ENCODE measurements at places on chromosomes 6 and 20. TPM values are rescaled to one million over a fixed set of nuclear protein-coding genes. Genes with fewer than 3 reads are reported as not detected.

The BMP6 gene
- 2.3 TPM for total RNA-seq

The PSMB8 gene
- total RNA-seq = 68.0 TPM

The MUCL3 gene
- not detected for total RNA-seq

The MAS1 gene
- not detected for total RNA-seq

The RPS6KA2 gene
- total RNA-seq = 122 TPM

The MYLK4 gene
- total RNA-seq = 3.2 TPM

The C6orf163 gene
- total RNA-seq = 0.09 TPM

The SRSF3 gene
- total RNA-seq = 175 TPM

The RAET1L gene
- not detected for total RNA-seq

The CCN6 gene
- not detected for total RNA-seq

The MICB gene
- total RNA-seq = 12.6 TPM

The ZNF311 gene
- total RNA-seq = 1.8 TPM

The SLC17A3 gene
- not detected for total RNA-seq

The TAGAP gene
- total RNA-seq = not detected

The BPIFB4 gene
- total RNA-seq = not detected

The LIN28B gene
- not detected for total RNA-seq

The CAP2 gene
- total RNA-seq = 20.9 TPM

The TINAG gene
- total RNA-seq = not detected

The SGK2 gene
- total RNA-seq = not detected

The BEND6 gene
- total RNA-seq = 11.7 TPM

The C6orf58 gene
- total RNA-seq = 0.35 TPM

The DDR1 gene
- total RNA-seq = 51.3 TPM

The ZNF831 gene
- not detected for total RNA-seq

The SLC35F1 gene
- total RNA-seq = not detected

Measured in pericardium fibroblast (primary cell).